AG08395 (cell line): ENCODE measurements at places on chromosomes 5 and 9.

DNA sequence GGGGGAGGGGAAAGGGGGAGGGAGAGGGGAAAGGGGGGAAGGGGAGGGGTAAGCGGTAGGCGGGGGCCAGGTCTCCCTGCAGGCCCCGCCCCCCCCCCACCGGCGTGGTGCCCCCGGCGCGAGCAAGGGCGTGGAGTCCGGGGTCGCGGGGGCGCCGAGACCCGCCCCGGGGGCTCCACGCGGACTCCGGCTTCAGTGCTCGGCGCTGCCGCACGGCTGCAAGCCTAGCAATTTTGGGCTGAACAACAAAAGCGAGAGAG lies 10.8 kb downstream of the C9orf50 start:
- peak; percentile 12 for DNase-seq

DNA sequence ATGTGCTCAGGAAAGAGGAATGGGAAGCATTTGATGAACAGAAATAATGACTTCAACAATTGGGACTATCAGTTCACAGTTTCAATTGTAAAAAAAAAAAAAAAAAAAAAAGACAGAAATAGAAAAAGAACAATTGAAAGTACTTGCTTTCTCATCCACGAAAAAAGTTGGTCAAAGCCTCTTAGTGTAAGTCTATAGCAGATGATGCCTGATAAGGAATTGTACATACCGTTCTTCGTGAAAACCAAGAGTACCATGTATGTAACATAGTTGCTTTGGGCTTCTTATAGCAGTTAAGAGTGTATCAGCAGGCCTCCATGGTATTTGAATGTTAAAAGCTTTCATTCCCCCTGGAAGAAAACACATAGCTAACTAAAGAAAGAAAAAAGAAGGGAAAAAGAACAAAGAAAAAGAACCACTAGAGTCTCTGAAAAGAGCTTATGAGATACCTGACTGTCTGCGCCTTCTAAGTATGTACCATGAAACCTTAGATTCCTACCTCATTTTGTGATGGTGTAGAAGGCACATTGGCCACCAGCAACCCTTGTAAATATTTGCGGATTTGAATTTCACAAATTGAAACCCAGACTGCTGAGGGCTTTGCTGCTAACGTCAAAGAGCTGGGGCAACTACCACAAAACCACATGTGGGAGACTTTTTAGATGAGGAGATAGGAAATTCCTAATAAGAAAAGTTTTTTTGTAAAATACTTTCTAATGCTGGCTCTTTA lies 75.2 kb downstream of the TMC1 start:
- no peak for DNase-seq

- DNase-seq: no peak
Measured at GRCh38 chr5:14627270-14627669, 37.2 kb upstream of the OTULIN start.

DNA sequence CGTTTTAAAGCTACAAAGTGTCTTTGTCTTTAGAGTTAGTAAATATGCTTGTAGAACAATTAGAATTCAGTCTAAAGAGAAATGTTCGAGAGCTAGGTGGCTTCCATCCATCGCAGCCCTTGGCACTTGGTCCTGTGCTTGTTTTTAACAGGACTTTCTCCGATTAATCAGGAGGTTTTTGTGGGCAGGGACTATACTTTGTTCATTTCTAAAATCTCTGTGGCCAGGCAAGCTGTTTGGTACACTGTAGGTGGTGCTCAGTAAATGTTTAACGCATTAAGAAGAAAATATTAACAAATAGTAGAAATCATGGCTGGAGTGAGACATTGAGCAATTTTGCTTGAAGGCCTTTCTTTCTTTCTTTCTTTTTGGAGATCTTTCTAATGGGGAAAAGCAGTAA lies 20.8 kb downstream of the AGXT2 start:
- no peak for DNase-seq

DNA sequence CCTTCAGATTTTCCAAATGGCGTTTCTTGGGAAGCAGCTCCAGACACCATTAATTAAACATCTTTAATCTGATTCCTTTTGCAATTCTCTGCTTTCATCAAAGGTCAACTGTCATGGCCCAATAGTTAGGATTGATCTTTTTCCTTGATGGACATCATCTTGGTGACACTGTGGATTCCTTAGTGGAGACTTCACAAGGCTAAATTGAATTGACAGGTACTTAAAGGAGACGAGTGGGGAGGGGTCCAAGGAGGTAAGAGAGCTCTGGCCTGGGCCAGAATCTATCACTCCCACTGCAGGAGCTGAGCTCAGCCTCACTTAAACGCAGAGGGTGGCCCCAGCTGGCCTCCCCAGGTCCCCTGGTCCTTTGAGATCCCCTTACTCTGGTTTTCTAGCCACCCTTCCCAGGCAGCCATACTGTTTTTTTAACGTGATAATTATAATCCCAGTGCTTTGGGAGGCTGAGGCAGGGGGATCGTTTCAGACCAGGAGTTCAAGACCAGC lies 9.9 kb upstream of the HMCN2 start:
- no peak for DNase-seq

DNA sequence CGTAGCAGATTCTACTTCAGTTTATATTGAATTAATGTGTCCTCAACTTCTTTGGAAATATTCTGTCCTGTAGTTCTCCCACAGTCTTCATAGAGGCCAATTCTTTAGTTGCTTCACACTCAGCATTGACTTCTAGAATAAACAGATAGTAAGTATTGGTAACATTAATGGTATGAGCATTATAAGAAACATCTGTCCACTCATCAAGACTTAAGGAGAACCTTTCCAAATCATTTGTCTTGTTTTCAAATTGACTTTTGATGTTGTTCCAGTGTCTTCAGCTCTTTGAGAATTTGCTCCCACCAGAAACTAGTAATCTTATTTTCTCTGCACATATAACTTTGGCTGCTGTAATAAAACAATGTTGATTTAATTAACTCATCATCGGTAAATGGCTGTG lies 18.3 kb downstream of the RANBP17 start:
- DNase-seq: no peak

- DNase-seq: no peak
Measured at GRCh38 chr9:38689678-38690077, 30.3 kb downstream of the FAM240B start.

DNA sequence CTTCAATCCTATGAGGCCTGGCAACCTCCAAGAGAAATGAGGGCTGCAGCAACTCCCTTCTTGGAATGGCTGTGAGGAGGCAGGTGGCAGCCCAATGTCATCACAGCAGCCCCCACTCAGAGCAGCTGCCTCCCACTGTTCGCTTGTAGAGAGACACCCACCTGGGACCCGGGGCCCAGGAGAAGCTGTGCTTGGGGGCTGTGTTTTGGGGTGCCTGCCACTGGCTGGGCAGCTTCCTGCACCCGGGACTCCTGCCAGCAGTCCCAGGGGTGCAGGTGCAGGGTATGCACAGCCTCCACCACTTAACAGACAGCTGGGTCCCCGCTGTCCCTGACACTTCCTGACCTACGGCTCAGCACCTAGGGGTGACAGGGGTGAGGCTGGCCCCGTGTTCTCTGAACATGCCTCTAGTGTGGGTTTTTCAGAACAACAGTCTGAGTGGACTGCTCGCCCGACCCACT lies 26.2 kb downstream of the NIPAL4 start:
- no peak for DNase-seq

DNA sequence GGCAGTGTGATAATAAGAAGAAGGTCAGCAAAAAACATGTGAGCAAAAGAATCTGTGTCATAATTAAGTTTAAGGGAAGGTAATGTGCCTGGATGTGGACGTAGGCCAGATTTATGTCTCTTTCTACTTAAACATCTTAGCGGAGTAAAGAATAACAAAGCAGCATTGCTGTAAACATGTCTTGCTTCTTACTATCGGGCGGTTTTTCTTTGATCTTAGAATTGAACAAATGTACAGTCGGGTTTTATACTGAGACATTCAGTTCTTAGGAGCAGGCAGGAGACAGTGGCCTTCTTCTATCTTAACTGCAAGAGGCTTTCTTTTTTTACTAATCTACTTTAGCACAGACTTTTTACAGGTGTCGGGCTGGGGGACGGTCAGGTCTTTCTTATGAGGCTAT lies 40.4 kb upstream of the FLT4 start:
- DNase-seq: no peak

DNA sequence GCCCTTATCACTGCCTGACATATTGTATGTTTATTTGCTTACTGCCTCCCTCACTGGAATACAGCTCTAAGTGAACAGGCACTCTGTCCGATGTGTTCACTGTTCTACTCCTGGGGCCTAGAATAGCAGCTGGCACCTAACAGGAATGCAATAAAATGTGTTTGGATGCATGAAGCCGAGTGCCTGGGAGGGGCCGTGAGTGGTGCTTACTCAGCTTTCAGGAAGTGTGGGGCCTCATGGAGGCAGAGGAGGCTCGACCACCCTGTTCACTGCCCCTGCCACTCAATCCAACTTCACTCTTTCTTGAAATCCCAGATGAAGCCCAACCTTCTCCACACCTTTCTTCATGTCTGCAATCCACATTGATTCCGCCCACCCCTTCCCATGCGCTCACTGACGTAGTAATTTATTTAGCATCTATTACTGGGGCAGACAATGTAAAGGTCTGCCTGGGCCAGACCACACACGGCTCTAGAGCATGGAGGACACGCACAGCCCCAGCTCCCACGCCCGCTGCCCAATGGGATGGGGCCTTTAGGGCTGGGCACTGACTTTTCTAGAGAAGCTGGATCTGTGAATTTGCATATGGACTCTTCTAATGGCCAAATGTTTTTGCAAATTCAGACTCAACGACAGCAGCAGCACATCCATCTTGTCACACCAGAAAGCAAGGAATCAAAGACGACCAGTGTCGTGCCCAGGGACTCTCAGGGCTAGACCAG lies 21.3 kb downstream of the TBC1D9B start:
- no peak for DNase-seq

GRCh38 chr5:24609706-24610105 lies 35.1 kb downstream of the CDH10 start:
- no peak for DNase-seq

DNA sequence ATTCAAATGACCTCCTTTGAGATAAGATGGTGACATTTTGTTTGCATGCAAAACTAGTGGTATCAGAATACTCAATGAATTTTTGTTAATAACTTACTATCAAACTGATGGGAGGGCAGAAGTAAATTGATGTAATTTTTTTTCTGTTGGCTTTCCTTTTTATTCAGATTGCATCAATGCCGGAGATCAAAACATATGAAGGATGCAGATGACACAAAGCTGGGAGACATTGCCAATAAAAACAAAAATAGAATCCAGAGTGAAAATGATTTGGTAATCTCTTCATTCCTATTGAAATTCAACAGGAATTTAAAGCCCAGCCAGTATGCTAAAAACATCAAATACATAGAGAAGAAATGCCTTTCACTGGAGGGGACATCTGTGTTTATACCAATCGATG lies 1655.3 kb upstream of the C9orf72 start:
- no peak for DNase-seq

DNA sequence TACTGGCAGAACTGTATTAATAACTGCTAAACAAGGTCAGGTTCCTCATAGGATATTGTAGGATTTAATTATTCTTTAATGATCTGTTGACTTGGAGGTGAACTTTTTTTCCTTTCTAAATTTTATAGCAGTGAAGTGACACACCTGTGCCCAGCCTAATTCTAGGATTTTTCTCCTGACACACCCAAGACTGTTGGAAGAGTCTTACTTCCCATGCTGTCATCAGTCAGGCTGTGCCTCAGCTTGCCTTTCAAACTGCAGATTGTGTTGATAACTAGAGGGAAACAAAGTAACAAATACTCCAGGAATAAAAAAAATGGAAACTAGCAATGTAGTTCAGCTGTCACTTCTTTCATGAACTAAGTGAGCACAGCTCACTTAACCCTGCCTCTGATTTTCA lies 22.0 kb downstream of the OTULIN start:
- DNase-seq: no peak

DNA sequence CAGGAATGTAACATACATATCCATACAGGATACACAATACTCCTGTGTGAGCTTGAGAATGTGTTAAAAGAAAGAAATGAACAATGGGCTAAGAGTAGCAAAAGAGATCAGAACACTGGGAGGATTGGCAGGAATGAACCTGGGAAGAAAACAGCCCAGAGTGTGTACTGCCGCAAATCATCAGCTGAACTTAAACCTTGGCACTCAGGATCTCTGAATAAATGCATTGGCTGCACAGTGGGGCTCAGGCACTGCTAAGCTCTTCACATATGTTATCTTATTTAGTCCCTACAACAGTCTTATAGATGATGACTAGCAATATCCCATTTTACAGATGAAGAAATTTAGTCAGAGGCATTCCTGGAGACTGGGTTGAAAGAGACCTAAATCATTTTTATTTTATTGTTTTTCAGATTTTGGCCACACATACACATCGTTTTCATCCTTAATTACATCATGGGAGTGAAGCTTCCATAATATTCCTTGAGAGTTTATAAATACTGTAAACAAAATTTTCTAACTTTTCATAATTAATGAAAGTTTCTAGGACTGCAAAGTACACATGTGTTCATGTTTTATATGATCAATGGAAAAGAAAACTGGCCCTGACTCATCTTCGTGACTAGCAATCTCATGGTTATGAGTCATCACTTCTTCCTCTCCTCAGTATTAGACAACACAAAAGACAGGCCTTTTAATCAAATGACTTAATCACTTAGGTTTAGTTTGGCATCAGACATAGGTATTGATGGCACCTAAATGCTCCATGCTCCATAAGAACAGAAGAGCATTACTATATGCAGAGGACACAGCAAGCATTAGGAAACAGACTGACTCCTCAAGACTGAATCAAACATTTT lies 59.2 kb downstream of the CDH18 start:
- peak; percentile 1 for DNase-seq

DNA sequence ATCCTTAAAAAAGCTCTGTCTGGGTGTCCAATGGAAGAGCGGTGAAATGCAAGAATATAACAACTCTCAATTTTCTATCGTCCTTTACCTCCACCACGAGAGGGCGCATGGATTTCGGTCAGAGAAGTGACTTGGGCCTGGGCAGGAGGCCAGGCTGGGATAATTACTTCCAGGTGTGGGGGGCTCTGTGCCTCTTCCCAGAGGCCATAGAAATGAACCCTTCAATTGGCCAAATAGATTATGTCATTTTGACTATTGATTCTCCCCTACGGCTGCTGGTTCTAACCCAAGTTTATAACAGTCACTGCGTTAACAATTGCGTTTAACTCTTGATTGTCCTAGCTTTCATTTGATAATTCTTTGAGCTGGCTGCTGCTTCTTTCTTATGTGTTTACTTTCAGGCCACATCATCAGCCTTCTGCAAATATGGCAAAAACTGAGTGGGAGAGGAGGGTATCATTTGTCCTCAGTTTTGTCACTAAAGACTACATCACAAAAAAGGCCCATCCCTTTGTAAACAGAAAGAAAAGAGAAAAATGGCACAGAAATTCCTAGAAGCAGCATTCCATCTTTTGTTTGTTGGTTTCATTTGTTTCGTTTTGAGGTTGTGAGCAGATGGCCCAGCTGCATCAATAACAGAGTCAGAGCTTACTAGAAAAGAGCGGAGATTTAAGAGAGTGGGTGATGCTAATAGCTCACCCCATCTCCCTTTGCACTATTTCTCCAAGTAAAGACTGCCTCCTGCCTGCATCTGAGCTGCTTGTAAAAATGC lies 45.4 kb upstream of the ZFR start:
- peak; percentile 75 for DNase-seq

GRCh38 chr5:172085738-172086137 lies 79.3 kb upstream of the FBXW11 start:
- no peak for DNase-seq

GRCh38 chr9:75803130-75803529 lies 87.3 kb upstream of the PCSK5 start:
- DNase-seq: peak; percentile 35
